Activated CD4-positive, alpha-beta memory T cell treated with anti-CD3 and anti-CD28 coated beads, Interleukin-2, amount 10 ng/mL, durations not matched to agents 7 days and 5 days (primary cell): ENCODE measurements at places on chromosomes 1 and 21. TPM values are rescaled to one million over a fixed set of nuclear protein-coding genes. Genes with fewer than 3 reads are reported as not detected.

DNA sequence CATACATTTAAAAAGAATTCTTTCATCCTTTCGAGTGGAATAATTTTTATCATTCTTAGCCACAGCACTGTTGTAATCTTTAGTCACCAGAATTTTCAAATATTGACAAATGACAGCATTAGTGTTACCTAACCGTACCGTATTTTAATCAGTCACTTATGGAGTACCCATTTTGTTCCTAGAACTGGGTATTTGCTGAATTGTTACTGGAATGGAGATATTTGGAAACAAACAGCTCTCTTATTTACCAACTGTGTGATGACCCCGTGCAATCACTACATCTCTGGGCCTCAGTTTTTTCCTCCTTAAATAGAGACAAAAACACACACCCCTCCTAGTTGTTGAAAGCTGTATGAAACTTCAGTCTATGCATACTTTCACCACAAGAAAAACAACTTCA lies 7.9 kb upstream of the XCL2 start:
- peaks cover 16% of the 10 kb centered on the region for H3K36me3 ChIP-seq
- H3K4me1 ChIP-seq = peaks cover 13% of the 10 kb centered on the region
- H3K4me3 ChIP-seq = no peak overlapping the region

DNA sequence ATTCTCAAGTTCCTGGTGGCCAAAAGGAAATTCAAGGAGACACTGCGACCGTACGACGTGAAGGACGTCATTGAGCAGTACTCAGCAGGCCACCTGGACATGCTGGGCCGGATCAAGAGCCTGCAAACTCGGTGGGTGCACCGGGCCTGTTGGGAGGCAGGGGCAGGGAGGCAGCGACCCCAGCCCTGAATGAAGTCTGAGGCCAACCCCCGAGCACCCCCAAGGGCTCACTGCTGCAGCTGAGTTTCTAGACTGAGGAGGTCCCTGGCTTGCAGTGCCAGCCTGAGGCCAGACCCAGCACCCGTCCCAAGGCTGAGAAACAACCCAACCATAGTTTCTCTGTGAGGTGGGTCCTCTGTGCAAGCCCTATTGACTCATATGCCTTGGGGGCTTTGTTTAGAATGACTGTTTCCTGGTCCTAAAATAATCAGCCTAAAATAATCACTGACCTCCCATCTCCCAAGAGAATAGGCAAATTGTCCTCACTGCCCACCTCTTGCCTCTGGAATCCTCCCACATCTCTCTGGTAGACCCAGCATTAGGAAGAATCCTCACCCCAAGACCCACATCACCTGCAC lies 27.1 kb downstream of the CITED4 start:
- H3K4me1 ChIP-seq = peaks cover under 1% of the 10 kb centered on the region
- no peak overlapping the region for H3K27ac ChIP-seq
- no peak overlapping the region for H3K4me3 ChIP-seq
- no peaks in the 10 kb centered on the region for H3K27me3 ChIP-seq

DNA sequence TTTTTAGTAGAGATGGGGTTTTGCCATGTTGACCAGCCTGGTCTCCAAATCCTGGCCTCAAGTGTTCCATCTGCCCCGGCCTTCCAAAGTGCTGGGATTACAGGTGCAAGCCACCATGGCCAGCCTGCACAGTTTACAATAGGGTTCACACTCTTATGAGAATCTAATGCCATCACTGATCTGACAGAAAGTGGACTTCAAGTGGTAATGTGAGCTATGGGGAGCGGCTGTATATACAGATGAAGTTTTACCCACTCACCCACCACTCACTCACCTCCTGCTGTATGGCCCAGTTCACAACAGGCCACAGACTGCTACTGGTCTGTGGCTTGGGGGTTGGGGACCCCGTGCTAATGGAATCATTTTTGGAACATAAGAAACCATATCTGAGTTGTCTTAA lies 58.4 kb upstream of the RNPC3 start:
- no peak overlapping the region for H3K27ac ChIP-seq
- no peak overlapping the region for H3K4me3 ChIP-seq
- no peaks in the 10 kb centered on the region for H3K4me1 ChIP-seq
- H3K36me3 ChIP-seq = no peaks in the 10 kb centered on the region
- DNase-seq = no peak

DNA sequence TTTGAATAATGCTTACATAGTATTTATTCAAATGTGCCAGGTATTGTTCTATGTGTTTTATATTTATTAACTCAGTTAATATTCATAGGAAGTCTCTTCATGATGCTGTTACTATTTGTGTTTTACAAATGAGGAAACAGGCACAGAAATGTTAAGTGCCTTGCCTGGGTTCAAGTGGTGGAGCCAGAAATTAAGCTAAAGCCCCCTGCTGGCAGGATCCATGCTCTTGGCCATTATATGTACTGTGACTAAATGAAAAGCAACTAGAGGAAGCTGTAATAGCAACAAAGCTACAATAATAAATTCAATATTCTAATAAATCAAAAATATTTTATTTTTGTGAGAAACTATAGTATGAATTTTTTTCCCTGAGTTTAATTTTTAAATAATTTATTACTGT lies 30.0 kb downstream of the IARS2 start:
- H3K27me3 ChIP-seq = no peaks in the 10 kb centered on the region
- peaks cover 12% of the 10 kb centered on the region for H3K4me1 ChIP-seq
- peaks cover 27% of the 10 kb centered on the region for H3K36me3 ChIP-seq
- no peak overlapping the region for H3K27ac ChIP-seq

The CFHR2 gene
- not detected for total RNA-seq

DNA sequence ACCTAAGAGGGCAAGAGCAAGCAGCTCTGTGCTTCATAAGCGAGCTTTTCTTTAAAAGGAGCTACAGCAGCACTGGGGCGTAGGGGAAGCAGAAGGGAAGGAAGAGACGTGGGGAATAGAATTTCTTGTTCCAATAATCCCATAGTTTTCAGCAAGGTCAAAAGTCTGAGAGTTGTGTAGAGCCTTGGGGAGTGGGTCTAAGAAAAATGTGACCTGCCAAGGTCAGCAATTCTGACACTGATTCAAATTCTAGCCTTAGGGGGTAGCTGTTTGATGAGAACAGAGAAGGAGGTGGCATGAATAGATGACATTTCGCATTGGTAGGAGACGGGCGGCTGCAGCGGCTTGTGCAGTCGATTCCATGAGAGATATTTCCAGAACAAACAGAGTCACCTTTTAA lies 22.4 kb downstream of the PRRX1 start:
- peaks cover 36% of the 10 kb centered on the region for H3K27me3 ChIP-seq
- DNase-seq = no peak
- no peaks in the 10 kb centered on the region for H3K36me3 ChIP-seq
- H3K4me1 ChIP-seq = peaks cover 3% of the 10 kb centered on the region
- H3K27ac ChIP-seq = no peak overlapping the region

The GPR37L1 gene
- total RNA-seq = not detected

GRCh38 chr1:18673976-18674375 lies 43.3 kb downstream of the PAX7 start:
- no peak for DNase-seq
- H3K36me3 ChIP-seq = no peaks in the 10 kb centered on the region
- H3K4me3 ChIP-seq = no peak overlapping the region
- no peak overlapping the region for H3K27ac ChIP-seq

The DNMT3L gene
- total RNA-seq = not detected

DNA sequence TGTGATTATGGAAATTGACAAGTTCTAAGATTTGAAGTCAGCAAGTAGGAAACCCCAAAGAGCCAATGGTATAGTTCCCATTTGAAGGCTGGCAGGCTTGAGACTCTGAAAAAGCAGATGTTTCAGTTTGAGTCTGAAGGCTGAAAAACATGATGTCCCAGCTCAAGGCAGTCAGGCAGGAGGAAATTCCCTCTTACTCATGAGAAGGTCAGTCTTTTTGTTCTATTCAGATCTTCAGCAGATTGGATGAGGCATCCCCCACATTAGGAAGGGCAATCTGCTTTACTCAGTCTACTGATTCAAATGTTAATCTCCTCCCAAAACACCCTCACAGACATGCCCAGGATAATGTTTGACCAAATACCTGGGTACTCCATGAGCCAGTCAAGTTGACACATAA lies 372.5 kb upstream of the ST6GALNAC5 start:
- no peak overlapping the region for H3K4me3 ChIP-seq
- H3K4me1 ChIP-seq = peaks cover 15% of the 10 kb centered on the region
- no peak for DNase-seq
- H3K36me3 ChIP-seq = no peaks in the 10 kb centered on the region

GRCh38 chr1:243827206-243827605 lies 22.8 kb downstream of the AKT3 start:
- no peak overlapping the region for H3K27ac ChIP-seq
- H3K4me3 ChIP-seq = no peak overlapping the region
- no peak for DNase-seq
- peaks cover 7% of the 10 kb centered on the region for H3K4me1 ChIP-seq

The GTF2B gene
- total RNA-seq = 41.9 TPM

DNA sequence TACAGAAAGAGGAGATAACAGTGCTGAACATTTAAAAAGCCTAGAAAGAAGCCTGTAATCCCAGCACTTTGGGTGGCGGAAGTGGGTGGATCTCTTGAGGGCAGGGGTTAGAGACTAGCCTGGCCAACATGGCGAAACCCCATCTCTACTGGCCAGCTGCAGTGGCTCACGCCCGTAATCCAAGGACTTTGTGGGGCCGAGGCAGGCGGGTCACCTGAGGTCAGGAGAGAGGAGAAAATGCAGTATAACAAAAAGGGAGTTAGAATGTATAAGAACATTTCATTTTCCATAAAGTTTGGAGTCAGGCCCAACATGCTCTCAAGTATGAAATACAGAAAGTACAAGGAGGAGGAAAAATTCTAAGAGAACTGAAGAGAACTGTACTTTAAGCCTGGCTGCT lies 134.5 kb downstream of the SMYD3 start:
- no peaks in the 10 kb centered on the region for H3K27me3 ChIP-seq
- no peak for DNase-seq
- no peak overlapping the region for H3K4me3 ChIP-seq
- H3K36me3 ChIP-seq = no peaks in the 10 kb centered on the region

The TFAP2E gene
- total RNA-seq = 0.85 TPM

- no peaks in the 10 kb centered on the region for H3K36me3 ChIP-seq
- no peak overlapping the region for H3K4me3 ChIP-seq
- no peaks in the 10 kb centered on the region for H3K27me3 ChIP-seq
- no peaks in the 10 kb centered on the region for H3K4me1 ChIP-seq
- H3K27ac ChIP-seq = no peak overlapping the region
- DNase-seq = no peak
Measured at GRCh38 chr1:238257018-238257621, 366.4 kb upstream of the ZP4 start.

GRCh38 chr1:184188037-184188436 lies 136.5 kb downstream of the TSEN15 start:
- no peak for DNase-seq
- no peaks in the 10 kb centered on the region for H3K4me1 ChIP-seq
- peaks cover 19% of the 10 kb centered on the region for H3K27me3 ChIP-seq
- no peak overlapping the region for H3K27ac ChIP-seq
- H3K4me3 ChIP-seq = no peak overlapping the region

DNA sequence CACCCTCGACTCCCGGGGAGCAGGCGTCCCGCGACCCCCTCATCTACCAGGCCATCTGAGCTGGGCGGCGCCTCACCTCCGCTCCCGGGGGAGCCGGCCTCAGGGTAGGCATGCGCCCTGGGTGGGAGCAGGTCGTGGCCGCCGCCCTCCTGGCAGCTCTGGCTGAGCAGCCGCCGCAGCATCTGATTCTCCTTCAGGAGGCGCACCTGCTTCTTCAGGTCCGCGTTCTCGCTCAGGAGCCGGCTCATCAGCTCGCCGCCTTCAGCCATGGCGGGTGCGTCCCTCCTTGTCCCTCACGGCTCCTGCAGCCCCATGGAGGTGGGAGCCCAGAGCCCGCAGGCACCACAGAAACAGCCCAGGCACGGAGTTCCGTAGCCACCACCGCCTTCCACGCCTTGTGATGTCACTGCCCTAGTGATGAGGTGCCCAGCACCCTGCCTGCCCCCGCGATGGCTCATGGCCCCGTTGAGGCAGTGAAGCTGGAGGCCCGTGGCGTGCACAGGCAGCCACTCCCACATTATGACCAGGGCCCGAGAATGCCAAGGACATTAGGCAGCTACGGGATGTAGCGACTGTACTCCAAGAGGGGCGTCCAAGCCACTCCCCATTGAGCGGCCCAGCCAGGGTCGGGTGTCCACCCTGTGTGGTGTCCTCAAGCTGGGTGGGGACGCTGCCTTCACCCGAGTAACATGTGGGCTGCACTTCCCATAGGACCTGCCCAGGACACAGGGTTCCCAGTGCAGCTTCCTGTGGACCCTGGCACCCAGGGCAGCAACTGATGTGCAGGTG lies 1.5 kb downstream of the SPATC1L start:
- peak overlapping the region; percentile 44 for H3K4me3 ChIP-seq
- H3K27me3 ChIP-seq = peaks cover 4% of the 10 kb centered on the region
- no peaks in the 10 kb centered on the region for H3K36me3 ChIP-seq
- H3K27ac ChIP-seq = no peak overlapping the region
- no peak for DNase-seq

The MXRA8 gene
- total RNA-seq = 0.23 TPM

DNA sequence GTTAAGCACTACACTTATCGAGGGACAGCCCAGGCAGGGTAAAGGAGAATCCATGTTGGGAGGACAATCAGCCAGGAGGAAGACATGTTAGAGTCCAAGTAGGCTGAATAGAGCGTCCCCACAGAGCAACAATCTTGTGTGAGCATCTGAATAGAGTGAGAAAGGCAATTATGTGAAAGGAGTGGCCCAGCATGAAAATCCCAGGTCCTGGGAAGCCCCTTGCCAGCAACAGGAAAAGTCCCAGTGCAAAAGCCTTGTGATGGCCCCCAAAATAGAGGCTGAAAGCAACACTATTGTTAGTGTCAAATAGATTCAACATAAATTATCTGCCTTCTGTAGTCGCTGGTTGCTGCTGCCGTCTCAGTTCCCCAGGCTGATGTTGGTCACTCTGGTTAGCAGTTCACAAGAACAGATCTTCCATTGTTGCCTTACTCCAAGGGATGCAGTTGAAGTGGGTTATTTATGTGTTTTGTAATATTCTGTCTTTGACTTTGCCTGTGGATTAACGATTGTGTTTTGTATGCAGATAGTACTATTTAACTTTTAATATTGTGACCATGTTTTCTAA lies 12.1 kb upstream of the ABL2 start:
- no peak overlapping the region for H3K4me3 ChIP-seq
- DNase-seq = no peak
- H3K27ac ChIP-seq = no peak overlapping the region
- H3K4me1 ChIP-seq = no peaks in the 10 kb centered on the region
- no peaks in the 10 kb centered on the region for H3K36me3 ChIP-seq

The TFF3 gene
- not detected for total RNA-seq

- H3K27me3 ChIP-seq = no peaks in the 10 kb centered on the region
- H3K4me1 ChIP-seq = no peaks in the 10 kb centered on the region
- H3K27ac ChIP-seq = no peak overlapping the region
Measured at GRCh38 chr1:75542818-75543570, 67.9 kb downstream of the SLC44A5 start.

DNA sequence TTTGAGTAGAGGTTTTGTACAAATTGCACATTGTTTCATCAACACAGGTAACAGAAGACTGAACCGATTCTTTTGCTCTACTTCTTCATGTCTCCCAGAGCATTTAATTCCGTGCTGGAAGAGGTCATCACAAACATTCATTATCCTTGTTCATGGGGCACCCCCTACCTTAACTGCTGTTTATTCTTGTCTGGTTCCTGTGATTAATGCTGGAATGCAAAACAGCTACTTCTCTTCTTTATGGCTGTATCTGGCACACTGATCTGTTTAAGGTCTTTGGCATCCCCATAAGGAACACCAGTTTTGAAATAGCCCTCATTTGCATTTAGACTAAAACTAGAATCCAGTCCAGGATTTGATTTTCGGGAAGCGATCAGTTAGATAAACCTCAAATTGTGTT lies 42.2 kb downstream of the NTNG1 start:
- no peaks in the 10 kb centered on the region for H3K27me3 ChIP-seq
- H3K4me1 ChIP-seq = no peaks in the 10 kb centered on the region
- H3K4me3 ChIP-seq = no peak overlapping the region
- no peak for DNase-seq
- no peak overlapping the region for H3K27ac ChIP-seq

The SRP9 gene
- total RNA-seq = 253 TPM
